ENCODE measurements at places on chromosomes 3 and 15. TPM values are rescaled to one million over a fixed set of nuclear protein-coding genes. Genes with fewer than 3 reads are reported as not detected.

DNA sequence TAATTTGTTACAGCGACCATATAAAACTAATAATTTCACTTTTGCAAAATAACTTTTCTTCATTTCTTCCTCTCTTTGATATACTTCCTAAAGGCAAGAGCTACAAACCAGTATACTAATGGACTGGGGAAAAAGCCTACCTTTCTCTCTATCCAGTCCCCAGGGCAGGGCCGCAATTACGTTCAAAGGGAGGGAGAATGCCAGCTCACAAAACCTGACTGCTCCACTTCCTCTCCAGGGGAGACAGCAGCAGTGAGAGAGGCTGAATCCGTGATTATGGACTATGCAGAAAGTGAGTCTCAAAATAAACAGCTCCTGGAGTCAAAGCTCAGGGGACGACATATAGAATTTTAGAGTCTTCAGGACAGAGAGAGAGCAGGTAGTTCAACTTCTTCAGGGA, 126.9 kb upstream of the HES1 start:
- no peak overlapping the region for H3K27ac ChIP-seq
- no peaks in the 10 kb centered on the region for H3K36me3 ChIP-seq
- H3K4me3 ChIP-seq, result no peak overlapping the region
- no peaks in the 10 kb centered on the region for H3K4me1 ChIP-seq
- no peaks in the 10 kb centered on the region for H3K27me3 ChIP-seq

ADAMTSL3 gene
- total RNA-seq, result 0.43 TPM

DNA sequence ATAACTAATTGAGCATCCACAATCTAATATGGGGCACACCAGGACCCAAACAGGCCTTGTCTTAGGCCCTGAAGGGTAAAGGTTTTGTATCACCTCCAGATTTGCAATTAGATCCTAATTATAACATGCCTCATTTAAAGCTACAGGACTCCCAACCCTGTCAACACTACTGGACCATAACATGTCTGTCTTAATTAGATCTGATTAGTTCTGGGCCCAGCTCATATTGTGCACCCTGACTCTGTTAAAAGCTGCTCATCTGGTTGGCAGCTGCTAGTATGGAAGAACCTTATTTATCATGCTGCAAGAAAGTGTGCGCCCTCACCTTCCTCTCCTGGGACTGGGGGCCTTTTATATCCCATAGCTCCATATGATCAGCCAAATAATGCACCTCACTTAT, 457.8 kb downstream of the ROBO1 start:
- no peak overlapping the region for H3K27ac ChIP-seq
- no peak overlapping the region for H3K4me3 ChIP-seq
- no peak for DNase-seq

- no peak overlapping the region for H3K27ac ChIP-seq
- H3K36me3 ChIP-seq, result no peaks in the 10 kb centered on the region
- H3K4me1 ChIP-seq, result peaks cover 4% of the 10 kb centered on the region
- no peak overlapping the region for H3K4me3 ChIP-seq
- no peak for DNase-seq
Measured at GRCh38 chr3:41195946-41196345, 3.4 kb upstream of the CTNNB1 start.

All from natural killer cell (primary cell).